ENCODE measurements at places on chromosomes 4 and X.

DNA sequence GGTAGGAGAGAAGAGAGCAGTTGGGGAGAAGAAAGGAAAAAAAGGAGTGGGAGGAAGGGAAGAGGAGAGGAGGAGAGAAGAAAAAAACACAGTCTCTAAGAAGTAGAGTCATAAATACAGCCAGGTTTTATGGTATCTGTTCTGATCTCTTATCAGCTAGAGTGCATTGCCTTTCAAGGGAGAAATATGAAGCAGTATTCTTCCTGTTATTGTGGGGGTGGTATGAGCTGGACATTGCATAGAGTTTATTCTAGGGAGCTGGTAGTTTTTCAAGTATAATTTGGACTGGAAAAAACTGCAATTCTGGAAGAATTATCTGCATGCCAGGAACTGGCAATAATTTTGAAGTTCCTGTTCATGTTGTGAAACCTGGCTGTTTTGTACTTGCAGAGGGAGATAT, 54.9 kb upstream of the TAB3 start:
- DNase-seq, result no peak

- no peak for DNase-seq
Measured at GRCh38 chrX:42978655-42979379, 200.9 kb upstream of the PPP1R2C start.

GRCh38 chrX:10769696-10770619, 149.6 kb upstream of the MID1 start:
- DNase-seq, result no peak

GRCh38 chr4:95728145-95728544, 111.7 kb upstream of the PDHA2 start:
- no peak for DNase-seq

- DNase-seq, result no peak
Measured at GRCh38 chr4:28451346-28451745, 1590.7 kb downstream of the STIM2 start.

DNA sequence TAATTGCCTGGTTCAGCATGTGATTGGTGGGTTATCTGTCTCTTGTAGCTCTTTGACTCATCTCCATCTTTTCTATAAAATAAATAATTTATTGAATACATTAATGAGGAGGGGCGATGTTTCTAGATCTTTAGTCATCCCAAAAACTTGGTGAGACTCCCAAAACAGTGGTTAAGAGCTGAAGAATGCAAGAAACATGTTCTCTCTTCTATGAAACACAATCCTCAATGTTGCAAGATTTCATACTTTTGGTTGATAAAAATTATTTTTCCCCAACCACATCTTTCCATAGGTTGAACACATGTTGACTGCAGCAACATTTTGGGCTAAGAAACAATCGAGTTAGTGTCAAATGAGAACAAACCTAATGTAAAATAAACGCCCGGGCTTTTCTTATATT, 1.2 kb upstream of the TMEM47 start:
- no peak for DNase-seq

GRCh38 chr4:128228845-128229795, 58.5 kb downstream of the PGRMC2 start:
- no peak for DNase-seq

GRCh38 chrX:136880003-136880451, 498 bp downstream of the RBMX start:
- DNase-seq, result no peak

- DNase-seq, result no peak
Measured at GRCh38 chr4:17315459-17315858, 196.4 kb downstream of the QDPR start.

- no peak for DNase-seq
Measured at GRCh38 chr4:38925492-38926413, 58.1 kb downstream of the FAM114A1 start.

GRCh38 chrX:40834225-40834624, 98.9 kb upstream of the MED14 start:
- DNase-seq, result no peak

DNA sequence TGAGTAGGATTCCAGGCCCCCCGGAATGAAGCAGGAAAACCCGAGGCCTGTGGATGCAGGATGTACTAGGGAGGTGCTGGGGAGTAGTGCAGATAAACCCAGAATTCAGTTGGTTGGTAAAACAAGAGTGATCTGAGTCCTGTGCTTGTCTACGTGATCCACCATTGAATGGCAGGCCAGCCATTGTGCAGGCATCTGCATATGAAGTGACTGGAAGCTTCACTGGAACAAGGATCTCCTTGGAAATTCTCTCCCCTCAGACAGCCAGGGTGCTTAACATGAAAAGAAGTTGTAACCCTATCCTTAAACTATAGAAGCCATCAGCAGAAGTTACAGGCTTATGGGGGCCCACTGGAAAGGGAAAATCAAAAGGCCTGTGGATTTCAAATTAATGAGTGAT, 656 bp upstream of the GSPT2 start:
- DNase-seq, result no peak

DNA sequence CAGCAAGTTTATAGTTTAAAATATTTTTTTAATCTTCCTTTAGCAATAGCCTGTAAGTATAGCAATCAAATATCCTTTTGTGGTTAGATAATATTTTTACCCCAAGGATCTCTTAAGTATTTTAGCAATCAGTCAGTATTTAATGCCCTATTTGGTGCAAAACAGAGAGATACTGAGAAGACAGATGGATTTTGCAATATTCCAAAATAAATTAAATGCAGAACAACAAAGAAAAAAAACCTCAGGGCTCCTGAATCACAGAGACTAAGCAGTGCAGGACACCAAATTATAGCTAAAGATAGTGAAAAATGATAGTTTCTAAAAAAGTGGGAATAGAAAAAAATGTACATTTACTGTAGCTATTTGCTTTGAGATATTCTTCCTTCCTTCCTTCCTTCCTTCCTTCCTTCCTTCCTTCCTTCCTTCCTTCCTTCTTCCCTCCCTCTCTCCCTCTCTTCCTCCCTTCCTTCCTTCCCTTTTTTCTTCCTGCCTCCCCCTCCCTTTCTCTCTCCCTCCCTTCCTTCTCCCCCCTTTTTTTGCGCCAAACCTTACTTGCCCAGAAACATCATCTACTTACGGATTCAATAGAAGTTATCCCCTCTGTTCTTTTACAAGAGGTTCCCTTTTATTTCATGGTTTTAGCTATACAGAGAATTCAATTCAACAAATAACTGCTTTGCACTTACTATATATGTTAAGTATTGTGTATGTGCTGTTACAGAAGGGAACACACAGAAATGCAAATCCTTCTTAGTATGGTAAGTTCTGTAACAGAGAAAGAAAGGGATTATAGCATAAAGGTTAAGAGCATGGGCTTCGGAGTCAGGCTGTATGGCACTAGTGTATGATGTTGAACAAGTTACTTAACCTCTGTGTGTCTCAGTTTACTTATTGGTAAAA, 219.0 kb downstream of the CPE start:
- DNase-seq, result no peak

DNA sequence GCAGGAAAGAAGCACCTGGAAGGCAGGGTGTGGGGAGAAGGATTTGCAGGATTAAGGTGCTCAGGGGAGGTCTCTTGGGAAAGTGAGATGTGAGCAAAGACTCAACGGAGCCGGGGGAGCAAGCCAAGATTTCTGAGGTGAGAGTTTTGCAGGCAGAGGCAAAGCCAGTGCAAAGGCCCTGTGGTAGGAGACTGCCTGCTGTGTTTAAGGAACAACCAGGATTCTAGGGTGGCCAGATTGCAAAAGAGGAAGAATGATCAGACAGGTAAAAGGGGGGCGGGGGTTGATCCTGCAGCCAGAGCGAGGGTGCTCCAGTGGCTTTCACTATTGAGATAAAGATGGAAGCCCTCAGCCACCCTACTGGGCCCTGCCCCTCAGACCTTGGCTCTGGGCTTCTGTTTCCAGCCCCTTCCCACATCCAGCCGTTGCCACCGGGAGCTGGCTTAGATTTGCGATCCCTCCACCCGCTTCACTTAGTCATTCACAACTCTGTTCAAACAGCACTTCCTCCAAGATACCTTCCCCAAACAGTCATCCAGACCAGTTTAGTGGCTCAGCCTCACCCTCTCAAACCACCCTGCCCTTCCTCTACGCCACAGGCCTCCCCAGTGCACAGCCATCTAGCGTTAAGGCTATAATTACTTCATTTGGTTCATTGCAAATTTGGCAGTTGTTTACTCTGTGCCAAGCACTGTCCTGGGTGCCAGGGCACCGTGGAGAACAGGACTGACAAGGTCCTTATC, 23.3 kb upstream of the BCOR start:
- DNase-seq, result no peak

DNA sequence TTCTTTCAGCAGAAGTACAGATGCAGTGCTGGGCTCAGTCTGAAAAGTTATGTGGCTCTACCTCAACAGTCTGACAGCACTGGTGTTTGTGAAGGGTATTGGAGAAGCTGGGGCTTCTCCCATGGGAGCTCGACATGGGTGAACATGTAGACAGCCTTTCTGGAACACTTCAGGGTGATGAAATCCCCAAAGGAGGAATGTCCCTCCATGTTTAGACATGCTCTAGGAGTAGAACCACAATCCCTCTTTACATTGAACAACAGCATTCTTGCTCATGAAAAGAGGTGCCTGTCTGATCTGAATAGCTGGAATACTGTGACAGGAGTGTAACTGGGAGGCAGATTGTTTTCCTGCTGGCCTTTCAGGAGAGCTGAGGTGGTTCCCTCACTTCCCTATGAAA, 53.8 kb upstream of the NAP1L2 start:
- no peak for DNase-seq

GRCh38 chr4:151883747-151884146, 122.9 kb upstream of the GATB start:
- DNase-seq, result no peak

Measured in T-helper 2 cell (primary cell).